ENCODE measurements at places on chromosomes 2 and 18.
A peak's percentile ranks its signal among the peaks of the same experiment; 100 is the strongest.

GRCh38 chr2:27920148-27920885 is 29.8 kb downstream of the BABAM2 start:
- no peak for DNase-seq

DNA sequence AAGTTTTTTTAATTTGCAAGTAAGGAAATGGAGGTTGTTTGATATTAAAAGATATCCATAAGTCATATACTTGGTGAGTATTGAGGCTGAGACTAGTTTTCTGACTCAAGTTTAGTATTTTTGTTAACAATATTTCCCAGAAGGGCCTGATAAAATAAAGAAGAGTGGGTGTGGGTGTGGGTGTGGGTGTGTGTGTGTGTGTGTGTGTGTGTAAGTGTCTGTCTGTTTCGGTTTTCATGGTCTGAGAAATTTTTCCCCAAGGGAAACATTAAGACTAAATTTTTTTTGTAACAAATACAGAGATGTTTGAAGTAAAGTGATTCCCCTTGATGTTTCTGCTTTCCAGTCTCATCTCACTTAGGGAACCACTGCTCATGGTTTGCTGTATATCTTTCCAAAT is 36.5 kb downstream of the PPM1B start:
- no peak for DNase-seq

DNA sequence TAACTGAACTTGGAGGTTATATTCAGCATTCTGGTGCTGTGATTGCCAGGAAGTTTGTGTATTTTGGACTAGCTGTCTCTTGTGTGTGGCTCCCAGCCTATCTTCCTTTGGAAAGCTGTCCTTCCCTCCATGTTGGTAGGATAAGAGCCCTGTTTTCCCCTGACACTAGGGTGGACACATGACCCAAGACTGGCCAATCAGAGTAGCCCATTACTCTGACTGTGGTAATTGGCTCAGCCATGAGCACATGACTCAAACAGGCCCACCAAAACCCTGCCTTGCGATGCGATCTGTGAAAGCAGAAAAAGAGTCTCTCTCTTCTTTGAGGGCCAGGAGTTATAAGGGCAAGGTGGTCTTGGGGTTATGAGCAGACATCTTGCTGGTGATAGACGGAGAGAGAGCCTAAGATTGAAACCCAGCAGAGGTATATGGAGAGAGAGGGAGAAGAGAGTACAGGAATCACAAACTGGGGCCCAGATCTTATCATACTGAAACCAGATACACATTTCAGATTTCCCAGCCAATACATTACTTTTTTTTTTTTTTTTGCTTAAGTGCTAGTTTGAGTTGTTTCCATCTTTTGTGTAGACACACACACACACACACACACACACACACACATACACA is 45.3 kb upstream of the SERPINE2 start:
- DNase-seq = no peak

GRCh38 chr2:84224121-84224520 is 235.0 kb downstream of the SUCLG1 start:
- no peak for DNase-seq

- DNase-seq = no peak
These were observed 52.6 kb upstream of the ATP5MC3 start for GRCh38 chr2:175234153-175234552.

DNA sequence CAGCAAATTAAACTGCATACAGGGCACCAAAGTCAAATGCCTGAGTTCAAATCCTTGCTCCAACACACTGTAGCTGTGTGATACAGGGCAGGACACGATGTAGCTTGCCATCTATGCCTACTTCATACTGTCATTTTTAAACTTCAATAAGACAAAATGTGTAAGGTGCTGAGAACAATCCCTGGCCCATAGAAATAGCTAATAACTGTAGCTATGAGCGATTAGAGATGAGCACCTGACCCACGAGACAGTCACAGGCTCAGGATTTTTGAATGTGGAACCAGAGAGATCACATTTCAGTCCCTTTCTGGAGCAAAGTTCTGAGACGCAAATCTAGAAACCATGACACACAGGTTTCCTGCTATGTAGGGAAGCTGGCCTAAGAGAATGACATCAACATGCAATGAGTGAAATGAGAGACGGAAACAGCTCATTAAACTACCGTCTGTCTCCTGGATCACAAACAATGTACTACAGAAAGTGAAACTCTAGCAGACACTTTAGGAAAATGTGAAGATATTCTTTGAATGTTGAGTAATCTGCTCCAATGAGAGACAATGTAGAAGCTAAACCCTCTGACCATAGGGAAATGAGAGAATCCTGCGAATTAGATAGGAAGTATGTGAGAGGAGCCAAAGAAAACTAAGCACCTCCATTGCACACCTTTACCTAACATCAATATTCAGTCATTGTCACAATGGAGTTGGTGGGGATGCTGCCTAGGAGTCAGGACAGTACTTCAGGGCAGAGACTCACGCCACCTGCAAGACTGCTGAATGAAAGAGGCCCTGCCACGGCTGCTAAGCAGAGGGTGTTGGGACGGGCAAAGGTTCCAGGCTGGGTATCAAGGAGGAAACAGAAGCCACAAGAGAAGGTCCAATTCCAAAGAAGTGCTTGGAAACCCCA is 25.5 kb downstream of the B4GALT6 start:
- peak; percentile 25 for DNase-seq

- no peak for DNase-seq
These were observed 91.2 kb upstream of the CCDC195 start for GRCh38 chr2:224807153-224807964.

- DNase-seq = peak; percentile 61
These were observed 1.9 kb downstream of the CTLA4 start for GRCh38 chr2:203869223-203870042.

GRCh38 chr2:74584088-74584645 is 29.6 kb downstream of the DOK1 start:
- peak; percentile 40 for DNase-seq

- DNase-seq = no peak
These were observed 160.4 kb downstream of the AGAP1 start for GRCh38 chr2:235654103-235654813.

DNA sequence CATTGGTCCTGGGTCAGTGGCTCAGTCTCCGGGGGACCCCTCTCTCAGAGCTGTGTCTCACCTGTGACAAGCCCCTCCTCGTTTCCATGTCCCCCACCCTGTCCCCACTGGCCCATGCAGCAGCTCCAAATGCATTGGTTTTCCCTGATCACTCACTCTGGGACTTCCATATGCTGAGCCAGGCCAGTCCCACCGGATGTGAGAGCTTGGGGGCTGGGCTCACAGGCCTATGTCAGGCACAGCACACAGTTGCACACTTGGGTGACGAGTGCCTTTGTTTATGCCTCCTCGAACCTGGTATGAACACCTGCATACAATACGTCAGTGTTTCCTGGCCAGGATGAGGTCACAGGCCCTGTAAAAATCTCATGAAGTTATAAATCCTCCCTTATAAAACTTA is 232.5 kb downstream of the TFCP2L1 start:
- DNase-seq = no peak

GRCh38 chr2:46979571-46979979 is 64.0 kb upstream of the MCFD2 start:
- peak; percentile 41 for DNase-seq

DNA sequence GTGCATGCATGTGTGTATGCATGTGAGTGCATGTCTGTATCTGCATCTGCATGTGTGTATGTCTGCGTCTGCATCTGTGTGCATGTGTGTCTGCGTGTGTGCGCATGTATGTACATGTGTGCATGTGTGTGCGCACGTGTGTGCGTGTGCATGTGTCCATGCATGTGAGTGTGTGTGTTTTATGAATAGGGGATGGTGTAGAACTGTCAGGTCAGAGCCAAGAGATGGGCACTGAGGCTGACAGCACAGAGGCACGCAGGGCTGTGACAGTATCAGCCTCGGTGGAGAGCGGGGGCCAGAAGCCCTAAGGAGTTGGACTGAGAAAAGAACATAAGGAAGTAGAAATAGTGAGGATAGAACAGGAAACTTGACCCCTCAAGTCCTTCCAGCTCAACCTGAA is 494.0 kb upstream of the MYT1L start:
- DNase-seq = no peak

DNA sequence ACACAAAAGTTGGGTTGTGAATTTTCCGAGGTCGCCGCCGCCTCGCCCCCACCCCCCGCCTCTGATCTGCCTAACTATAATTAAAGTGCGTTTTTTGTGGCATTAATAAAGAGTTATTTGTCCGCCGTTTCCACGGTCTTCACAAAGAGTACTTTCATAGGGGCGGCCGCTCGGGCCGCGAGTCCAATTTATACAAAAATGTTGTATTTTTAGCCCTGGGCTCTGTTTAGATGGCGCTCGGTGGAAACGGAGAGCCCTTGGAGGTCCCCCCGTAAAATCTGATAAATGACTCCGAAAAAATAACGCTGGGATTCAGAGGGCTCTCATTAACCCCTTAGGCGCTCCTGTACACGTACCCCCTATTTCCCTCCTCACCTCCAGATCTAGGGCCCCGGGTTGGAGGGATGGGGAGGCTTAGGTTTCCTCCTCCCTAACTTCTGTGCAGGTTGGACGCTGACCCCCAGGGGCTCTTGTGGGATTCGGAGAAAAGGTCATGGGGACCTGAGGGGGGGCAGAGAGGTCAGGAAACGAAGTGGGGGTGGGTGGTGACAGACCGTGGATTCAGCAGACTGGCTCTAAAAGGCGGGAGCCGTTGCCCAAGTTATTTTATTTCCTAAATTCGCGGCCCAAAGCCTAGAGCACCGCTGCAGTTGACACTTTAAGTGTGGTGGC is 1.9 kb downstream of the CYP26B1 start:
- DNase-seq = no peak

DNA sequence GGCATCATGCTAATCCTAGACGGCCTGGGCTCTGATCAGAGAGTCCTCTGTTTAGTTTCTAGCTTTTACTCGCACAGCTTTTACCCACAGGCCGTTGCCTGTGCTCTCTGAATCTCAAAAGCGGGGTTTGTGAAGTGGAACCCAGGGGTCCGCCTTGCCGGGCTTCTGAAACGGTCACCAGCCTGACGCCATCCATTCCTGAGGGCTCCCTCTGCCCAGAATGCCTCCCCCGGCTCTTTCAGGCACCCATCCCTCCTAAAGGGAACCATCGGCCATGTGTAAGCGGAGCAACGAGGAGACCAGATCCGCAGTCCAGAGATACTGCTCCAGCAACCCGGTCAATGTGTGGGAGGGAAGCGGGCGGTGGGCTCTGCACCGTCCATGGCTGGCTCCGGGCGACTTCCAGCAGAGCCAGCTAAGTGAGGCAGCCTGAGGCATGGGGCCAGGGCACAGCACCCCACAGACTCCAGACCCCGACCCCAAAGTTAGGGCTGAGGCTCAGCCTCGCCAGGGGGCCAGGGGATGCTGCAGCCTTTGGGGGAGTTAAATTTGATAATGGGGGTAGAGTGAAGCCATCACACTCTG is 28.8 kb downstream of the SALL3 start:
- DNase-seq = no peak

- DNase-seq = no peak
These were observed 284.1 kb downstream of the MYCN start for GRCh38 chr2:16224298-16225045.

GRCh38 chr2:45093663-45094062 is 84.4 kb upstream of the SIX2 start:
- DNase-seq = no peak

- DNase-seq = peak; percentile 59
These were observed 28.8 kb upstream of the WDR75 start for GRCh38 chr2:189412330-189412953.

GRCh38 chr2:26848336-26849055 is 564 bp downstream of the DPYSL5 start:
- peak; percentile 28 for DNase-seq

DNA sequence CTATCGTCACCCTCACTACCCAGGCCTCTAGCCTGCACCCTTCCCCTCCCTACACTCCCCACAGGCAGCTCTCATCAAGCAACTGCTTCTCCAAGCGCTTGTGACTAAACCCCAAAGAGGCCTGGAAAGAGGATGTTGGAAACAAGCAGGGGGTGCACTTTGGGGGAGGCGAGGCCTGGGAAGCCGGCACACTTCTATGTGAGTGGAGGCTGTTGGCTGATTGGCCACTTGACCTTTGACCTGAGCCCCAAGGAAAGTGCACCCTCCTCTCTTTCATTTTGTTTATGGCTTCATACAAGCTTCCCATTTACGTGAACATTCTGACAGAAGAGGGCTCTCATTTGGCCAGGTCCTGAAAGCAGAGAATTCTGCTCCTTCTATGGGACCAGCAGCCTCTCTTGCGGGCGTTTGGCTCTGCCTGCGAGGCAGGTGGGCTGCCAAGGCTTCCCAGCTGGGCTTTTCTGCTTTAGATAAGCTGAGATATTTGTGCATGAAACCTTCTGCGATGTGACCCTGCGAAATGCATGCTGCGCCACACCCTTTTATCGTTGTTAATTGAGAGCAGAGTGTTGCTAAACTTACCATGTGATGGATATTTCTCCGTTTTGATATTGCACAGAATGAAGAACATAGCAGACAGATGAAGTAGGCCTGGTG is 134.8 kb upstream of the NCK2 start:
- DNase-seq = no peak

DNA sequence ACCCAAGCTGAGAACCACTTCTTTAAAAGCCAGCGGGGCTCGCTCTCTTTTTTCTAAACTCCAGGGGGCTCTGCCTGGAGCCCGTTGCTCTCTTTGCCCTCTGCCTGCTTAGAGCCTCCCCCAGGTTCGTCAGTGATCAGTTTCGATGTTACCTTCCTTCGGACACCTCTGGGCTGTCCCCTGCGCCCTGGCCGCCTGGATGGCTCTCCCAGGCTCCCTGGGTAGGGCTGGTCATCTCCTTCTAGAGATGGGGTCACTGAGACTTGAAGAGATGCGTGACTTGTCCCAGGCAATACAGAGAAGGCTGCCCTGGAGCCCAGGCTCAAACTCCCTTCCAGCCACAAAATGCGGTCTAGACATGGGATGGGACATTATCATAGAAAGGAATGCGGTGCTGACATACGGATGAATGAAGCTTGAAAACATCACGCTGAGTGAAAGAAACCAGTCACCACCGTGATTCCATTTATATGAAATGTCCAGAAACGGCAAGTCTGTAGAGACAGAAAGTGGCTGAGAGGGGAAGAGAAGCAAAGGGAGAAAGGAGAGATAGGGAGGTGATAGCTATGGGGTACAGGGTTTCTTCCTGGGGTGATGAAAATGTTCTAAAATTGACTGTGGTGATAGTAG is 14.6 kb downstream of the KCNF1 start:
- no peak for DNase-seq

DNA sequence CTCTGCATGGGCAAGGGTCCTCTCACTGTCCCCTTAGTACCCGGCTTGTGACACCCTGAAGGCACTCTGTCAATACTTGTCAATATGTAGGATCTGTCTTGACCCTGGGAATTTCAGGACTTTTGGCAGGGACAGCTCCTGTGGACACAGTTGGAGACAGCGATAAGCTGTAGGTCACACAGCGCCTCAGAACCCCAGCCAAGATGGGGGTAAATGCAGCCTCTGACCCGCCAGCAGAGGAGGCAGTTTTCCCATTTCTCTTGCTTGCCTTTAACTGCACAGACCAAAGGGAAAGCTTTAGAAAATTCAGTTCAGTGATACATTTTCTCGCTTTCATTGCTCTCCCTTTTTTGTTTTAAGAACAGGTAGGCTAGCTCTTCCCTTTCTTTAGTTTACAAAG is 54.8 kb upstream of the KLHL29 start:
- peak; percentile 8 for DNase-seq

- no peak for DNase-seq
These were observed 313.0 kb downstream of the RDH14 start for GRCh38 chr2:18247282-18248110.

GRCh38 chr18:40004246-40004645 is 1950.8 kb upstream of the PIK3C3 start:
- DNase-seq = no peak

GRCh38 chr18:5630900-5631413 is 87.2 kb upstream of the EPB41L3 start:
- no peak for DNase-seq
